ENCODE measurements at places on chromosomes 1 and 21. TPM values are rescaled to one million over a fixed set of nuclear protein-coding genes. Genes with fewer than 3 reads are reported as not detected.
A peak's percentile ranks its signal among the peaks of the same experiment; 100 is the strongest.

- no peak for DNase-seq
Observed at GRCh38 chr1:205687242-205687641, 6.9 kb upstream of the SLC45A3 start.

The GIPC2 gene
- total RNA-seq = 34.7 TPM

DNA sequence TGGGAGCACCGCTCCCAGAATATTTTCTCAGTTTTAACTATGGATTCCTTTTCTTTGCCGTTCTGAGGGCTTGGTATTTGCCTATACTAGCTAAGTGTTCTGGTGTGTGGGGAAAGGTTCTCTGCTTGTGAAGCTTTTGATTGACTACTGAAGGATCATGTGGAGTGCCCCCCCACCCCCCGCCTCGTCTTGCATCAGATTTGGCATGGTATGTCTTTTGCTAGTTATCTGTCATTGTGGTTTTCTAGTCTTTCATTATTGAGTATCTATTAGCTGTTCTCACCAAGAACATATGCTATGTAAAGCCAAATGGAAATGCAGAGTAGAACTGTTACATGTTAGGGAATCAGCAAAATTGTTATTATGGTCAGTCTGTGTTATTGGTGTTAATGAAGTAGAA is 58.3 kb downstream of the MACF1 start:
- no peak for DNase-seq

The DPT gene
- 16.9 TPM for total RNA-seq

GRCh38 chr1:19688041-19688842 is 23.6 kb downstream of the HTR6 start:
- DNase-seq = peak; percentile 9
